ENCODE measurements at places on chromosomes 16 and 17. TPM values are rescaled to one million over a fixed set of nuclear protein-coding genes. Genes with fewer than 3 reads are reported as not detected.

DNA sequence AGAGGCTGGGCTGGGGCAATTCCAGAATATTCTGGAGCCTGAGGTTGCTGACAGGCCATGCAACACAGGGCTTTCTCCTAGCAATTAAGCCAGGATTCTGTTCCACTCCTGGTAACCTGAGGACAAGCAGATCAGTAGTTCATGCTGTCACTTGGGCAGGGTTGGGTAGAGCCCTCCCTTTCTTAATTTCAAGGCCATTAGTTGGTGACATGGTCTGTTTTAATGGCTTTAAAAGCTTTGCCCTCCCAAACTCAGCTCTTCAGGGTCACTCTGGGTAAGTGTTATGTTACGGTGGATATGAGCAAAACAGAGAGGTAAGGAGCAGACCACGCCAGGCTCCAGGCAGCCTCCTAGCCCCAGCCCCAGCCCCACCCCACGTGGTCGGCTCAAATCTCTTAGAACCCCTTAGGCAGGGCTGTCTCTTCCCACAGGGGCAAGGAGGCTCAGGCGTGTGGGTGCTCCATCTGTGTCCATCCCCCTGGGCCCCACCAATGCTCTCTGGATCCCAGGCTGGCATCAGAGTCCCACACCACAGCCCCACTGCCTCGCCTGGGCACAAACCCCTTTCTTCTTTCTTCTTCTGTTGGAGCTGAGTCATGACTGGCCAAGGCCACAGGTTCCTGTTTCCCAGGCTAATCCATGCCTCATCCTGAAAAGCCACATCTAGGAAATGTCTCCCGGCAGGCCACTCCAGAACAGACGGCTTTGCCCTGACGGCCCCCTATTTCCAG, 27.5 kb downstream of the CEP295NL start:
- no peak for DNase-seq

GRCh38 chr17:15485045-15485444, 17.6 kb upstream of the CDRT4 start:
- no peak for DNase-seq

DNA sequence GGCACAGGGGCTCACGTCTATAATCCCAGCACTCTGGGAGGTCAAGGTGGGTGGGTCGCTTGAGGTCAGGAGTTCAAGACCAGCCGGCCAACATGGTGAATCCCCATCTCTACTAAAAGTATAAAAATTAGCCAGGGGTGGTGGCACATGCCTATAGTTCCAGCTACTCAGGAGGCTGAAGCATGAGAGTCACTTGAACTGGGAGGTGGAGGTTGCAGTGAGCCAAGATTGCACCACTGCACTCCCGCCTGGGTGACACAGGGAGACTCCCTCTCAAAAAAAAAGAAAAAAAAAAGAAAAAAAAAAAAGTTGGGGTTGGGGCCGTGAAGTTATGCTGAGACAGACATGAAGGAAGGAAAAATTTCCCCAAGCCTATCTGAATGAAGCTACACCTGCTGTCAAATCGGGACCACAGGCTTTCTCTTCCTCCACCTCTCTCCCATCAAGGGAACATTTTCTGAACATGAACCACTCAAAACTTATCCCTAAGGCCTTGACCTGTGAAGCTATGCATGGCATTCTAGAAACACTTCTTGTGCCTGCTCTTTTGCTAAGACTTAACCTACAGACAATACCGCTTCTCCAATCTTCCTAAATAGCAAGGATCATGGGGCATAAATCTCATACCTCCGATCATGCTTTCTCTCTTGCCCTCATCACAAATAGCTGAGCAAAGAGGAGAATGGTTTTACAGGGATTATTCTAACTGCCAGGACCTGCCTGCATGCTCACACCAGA, 88.6 kb downstream of the CYTH1 start:
- DNase-seq: no peak

DNA sequence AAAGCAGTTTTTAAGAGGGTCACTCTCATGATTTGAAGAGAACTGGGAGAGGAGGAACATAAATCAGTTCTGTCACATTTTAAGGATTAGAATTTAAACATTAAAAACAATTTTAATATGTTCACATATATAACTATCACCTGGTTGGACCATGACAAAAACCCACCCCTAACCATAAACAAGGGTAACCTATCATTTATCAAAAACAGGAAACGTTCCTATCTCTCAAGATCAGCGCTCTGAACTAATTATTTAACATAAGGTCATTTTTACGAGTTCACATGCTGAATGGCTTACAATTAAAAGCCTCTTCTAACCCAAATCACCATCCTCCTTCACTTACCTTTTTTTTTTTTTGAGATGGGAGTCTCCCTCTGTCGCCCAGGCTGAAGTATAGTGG, 45.0 kb downstream of the KANSL1 start:
- DNase-seq: no peak

SYCE1L gene
- 0.90 TPM for total RNA-seq

DUS2 gene
- 14.7 TPM for total RNA-seq
